ENCODE measurements at places on chromosomes 2 and 18.

GRCh38 chr2:202911203-202911511, 316 bp downstream of the WDR12 start:
- no peak for DNase-seq

DNA sequence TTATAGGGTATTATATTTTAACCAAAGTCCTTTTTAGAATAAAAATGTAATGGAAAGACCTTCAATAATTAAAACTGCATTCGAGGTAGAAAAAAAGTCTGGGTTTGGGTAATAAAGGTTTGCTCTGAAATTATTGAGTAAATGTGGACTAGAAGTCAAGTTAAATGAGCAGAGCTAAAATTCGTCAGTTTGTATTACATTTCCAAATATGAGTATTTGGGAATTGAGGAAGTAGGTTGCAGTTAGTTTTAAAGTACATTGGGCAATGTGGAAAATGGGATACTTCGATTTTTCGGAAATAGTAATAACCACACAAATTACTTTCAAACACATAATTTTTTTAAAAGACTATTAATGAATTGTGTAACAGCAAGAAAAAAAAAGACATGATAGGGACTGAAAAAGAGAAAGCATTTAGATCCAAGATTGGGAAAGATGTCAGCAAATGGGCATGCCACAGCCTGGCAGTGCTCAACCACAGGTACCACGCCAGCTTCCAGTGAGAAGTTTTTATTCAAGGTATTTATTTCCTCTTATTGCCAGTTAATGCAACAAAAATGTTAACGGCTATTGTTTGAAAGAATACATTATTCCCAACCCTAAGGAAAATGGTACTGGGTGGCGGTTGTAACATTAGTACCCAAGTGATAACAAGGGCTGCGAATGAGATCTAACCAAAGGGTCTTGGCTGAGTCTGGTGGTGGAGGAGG, 50.0 kb downstream of the TTC39C start:
- DNase-seq: no peak

DNA sequence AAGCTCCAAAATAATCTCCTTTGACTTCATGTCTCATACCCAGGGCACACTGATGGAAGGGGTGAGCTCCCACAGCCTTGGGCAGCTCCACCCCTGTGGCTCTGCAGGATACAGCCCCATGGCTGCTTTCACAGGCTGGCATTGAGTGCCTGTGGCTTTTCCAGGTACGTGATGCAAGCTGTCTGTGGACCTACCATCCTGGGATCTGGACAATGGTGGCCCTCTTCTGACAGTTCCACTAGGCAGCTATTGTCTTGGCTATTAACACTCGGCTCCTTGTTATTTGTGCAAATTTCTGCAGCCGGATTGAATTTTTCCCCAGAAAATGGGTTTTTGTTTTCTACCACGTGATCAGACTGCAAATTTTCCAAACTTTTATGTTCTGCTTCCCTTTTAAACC, 634.2 kb downstream of the TSN start:
- DNase-seq: no peak

- no peak for DNase-seq
Measured at GRCh38 chr2:127449414-127449813, 31.2 kb downstream of the PROC start.

DNA sequence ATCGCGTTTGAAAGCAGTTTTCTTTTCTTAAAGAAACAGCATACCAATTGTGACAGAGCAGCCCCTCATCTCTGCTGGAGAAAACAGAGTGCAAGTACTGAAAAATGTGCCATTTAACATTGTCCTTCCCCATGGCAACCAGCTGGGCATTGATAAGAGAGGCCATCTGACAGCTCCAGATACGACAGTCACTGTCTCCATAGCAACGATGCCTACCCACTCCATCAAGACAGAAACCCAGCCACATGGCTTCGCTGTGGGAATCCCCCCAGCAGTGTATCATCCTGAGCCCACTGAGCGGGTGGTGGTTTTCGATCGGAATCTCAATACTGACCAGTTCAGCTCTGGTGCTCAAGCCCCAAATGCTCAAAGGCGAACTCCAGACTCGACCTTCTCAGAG, 9.5 kb downstream of the GRHL1 start:
- no peak for DNase-seq

DNA sequence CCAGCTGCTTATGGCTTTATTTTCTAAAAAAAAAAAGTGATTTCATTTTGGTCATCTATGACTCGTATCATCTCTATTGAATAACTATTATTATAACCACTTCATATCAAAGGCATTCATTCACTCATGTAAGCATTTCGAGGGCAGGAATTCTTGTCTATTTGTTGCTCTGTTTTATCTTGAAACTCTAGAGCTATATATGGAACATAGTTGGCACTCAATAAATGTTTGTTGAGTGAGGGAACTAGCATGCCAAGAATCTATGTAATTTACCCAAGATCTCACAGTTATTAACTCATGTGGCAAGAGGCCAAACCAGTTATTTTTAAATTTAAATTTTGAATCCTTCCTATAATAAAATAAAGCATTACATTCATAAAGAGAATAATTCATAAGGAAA, 470.1 kb downstream of the TMX3 start:
- DNase-seq: no peak

DNA sequence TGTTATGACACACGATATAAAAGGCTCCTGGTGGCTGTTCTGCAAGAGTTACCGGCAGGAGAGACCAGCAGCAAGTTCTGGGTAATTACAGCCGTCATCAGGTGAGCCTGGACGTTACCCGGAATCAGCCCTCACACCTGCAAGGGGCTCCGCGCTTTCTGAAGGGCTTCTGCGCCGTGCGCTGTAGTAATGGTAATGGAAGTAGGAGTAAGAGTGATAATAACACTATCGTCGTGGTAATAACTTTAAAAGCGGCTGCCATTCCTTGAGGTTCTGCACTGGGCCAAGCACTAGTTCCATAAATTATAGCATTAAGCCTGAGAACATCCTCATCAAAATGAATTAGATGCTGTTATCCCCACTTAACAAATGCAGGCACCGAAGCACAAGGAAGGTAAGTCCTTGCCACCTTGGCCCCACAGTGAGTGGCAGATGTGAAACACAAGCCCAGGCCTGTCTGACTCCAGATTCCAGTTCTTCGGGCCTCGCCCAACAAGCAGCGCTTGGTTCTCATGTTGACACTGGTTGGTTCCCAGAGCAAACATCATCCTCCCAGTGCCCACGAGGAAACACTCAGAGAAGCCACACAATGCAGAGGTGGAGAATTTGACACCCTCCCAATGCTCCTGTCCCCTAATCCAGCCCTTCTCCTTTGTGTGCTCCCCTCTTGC, 205.2 kb downstream of the EIPR1 start:
- DNase-seq: no peak

DNA sequence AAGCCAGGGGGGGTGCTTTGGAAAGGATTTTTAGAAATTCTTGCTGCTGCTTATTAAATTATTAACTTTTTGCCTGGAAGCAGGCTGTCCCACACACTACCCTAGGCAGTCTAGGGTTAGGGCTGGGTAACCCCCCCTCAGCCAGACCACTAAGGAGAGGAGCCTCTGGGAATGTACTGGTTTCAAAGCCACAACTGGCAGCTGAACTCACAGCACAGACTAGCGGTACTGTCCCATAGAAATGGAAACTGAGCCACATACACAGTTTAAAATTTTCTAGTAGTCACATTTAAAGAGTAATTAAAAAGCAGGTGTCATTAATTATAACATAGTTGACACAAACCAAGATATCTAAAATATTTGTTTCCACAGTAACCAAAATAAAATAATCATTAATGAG, 50.1 kb downstream of the SPRED2 start:
- DNase-seq: no peak

DNA sequence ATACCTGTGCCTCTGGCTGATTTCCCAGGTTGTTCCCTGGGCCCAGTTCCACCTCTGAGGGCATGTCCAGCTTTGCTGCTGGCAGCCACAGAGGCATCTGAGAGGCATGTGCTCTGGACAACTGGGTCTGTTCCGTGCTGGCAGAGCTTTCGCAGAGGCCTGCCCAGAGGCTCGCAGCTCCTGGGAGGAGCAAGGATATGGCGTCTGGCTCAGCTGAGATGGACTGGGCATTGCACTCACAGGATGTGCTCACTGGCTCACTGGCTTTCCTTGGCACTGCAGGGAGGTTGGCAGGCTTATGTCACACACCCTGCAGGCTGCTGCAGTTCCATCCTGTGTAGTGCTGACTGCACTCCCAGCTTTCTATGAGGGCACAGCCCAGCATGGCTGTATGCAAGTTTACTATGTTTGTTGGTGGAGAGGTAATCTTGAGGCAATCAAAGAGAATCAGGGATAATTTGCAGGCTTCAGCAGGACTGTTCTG, 172.3 kb downstream of the PRKCE start:
- DNase-seq: no peak

GRCh38 chr18:70520867-70521266, 232.0 kb downstream of the SOCS6 start:
- DNase-seq: no peak

- no peak for DNase-seq
Measured at GRCh38 chr2:191597186-191597751, 80.7 kb upstream of the NABP1 start.

- DNase-seq: no peak
Measured at GRCh38 chr2:19228181-19228593, 130.2 kb downstream of the OSR1 start.

- DNase-seq: no peak
Measured at GRCh38 chr18:13559754-13560153, 166.6 kb downstream of the FAM210A start.

DNA sequence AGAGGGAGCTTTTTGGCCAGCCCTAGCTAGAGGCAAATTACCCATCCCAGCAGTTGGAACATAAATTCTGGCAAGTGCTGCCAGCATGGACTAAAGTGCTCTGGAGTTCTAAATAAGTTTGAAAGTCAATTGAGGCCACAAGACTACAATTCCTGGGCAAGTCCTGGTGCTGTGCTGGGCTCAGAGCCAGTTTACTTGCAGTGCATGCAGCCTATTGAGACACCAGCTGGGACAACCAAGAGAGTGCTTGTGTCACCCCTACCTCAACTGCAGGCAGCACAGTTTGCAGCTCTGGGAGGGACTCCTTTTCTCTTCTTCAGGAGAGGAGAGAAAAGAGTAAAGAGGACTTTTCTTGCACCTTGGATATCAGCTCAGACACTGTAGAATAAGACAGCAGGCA, 277.2 kb upstream of the TMEFF2 start:
- DNase-seq: no peak

- DNase-seq: no peak
Measured at GRCh38 chr2:20664431-20665242, 2.3 kb upstream of the GDF7 start.

DNA sequence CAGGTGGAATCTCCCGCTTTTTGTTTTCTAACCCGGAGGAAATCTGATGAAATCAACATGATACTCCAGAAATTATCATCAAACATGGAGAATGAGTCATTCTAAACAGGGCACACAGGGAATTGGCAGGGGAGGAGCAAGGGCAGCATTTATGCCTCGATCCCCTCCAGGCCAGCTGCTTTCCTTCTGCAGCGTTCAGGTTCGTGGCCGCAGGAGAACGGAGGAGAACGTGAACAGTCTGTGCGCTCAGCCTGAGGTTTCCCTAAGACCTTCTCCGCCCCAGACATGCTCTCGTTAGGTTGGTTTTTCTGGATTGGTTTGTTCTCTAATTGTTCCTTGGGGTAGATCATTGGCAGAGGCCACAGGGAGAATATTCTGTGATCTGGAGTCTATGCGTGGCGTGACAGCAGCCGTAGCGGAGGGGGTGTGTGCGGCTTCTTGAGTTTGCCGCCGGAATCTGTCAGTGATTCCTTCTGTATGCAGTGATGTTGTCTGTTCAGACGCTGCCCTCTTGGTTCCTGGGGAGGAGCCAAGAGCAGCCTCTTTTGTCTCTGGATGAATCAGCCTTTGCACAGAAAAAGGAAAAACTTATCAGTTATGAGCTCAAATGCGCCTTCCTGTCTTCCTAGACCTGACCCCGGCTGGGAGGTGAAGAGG, 75.9 kb downstream of the SH3BP4 start:
- DNase-seq: no peak

- DNase-seq: no peak
Measured at GRCh38 chr18:31100436-31101182, 1.6 kb downstream of the DSC2 start.

- DNase-seq: no peak
Measured at GRCh38 chr2:11017921-11018320, 106.2 kb downstream of the KCNF1 start.

DNA sequence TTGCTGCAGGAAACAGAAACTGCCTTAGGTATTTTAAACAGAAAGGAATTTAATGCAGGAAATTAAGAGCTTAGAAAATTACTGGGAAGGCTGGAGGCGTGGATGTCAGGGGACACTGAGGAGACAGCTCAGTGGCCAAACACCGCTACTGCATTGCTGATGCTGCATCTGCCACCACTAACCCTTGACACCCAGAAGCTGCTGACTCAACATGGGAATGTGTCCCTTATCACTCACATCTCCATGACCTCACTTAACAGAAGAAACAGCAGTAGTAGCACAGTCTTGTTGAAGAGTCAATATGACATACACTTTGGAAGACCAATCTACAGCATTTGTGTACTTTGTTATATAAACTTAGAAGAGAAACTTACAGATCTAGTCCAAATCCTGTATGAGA, 906.1 kb downstream of the SLC4A3 start:
- no peak for DNase-seq

DNA sequence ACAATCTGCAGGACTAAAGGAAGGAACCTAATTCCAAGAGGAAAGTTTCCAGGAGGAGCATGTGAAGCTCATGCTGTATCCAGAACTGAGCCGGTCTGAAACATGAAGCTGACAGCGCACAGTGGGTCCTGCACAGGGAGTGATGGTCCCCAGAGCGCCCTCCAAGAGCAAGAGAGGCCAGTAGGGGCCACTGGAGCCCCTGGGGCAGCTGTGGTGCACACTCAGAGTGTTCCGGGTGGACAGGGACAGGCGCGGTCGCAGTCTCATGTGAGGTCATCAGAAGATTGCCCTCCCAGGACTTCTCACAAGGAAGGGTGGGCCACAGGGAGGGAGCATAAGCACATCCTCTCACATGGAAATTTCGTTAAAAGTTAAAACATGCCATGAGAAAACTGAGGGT, 355.9 kb downstream of the EIPR1 start:
- no peak for DNase-seq

DNA sequence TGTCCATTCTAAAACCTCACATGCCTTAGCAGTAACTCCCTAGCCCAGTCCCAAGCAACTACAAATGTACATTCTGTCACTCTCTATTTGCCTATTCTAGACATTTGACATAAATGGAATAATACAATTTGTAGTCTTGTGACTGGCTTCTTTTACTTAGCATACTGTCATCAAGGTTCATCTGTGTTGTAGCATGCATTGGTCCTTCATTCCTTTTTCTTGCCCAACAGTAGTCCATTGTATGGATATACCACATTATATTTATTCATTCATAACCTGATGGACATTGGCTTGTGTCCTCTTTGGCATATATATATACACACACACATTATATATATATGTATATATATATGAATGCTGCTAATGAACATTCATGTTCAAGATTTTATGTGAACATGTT, 2.2 kb upstream of the MFSD2B start:
- no peak for DNase-seq

DNA sequence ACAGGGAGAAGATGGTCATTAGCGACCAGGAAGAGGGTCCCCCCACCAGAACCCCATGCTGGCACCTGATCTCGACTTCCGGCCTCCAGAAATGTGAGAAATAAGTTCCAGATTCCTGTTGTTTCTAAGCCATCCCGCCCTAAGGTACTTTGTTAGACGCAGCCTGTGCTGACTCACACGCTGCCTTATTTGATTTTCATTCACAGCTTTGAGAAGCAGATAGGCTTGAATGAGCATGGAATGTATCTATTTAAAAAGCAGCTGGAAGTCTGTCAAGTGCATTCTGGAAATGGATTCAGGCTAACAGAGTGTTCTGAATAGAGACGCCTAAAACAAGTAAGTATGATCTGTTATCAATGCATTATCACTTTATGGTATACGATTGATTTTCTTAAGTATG, 8.3 kb upstream of the IL1R2 start:
- no peak for DNase-seq

- no peak for DNase-seq
Measured at GRCh38 chr2:205754285-205754923, 72.1 kb downstream of the NRP2 start.

All from activated T-helper 1 cell treated with Interleukin-2 at 50 U/mL for 16 hours (primary cell).